ENCODE measurements at places on chromosomes 7 and 10.

- DNase-seq: no peak
Measured at GRCh38 chr10:6080417-6080973, 8.3 kb upstream of the RBM17 start.

GRCh38 chr10:72525277-72525676 is 100.6 kb downstream of the MICU1 start:
- DNase-seq: no peak

GRCh38 chr10:33422471-33423153 is 88.1 kb upstream of the NRP1 start:
- DNase-seq: no peak

DNA sequence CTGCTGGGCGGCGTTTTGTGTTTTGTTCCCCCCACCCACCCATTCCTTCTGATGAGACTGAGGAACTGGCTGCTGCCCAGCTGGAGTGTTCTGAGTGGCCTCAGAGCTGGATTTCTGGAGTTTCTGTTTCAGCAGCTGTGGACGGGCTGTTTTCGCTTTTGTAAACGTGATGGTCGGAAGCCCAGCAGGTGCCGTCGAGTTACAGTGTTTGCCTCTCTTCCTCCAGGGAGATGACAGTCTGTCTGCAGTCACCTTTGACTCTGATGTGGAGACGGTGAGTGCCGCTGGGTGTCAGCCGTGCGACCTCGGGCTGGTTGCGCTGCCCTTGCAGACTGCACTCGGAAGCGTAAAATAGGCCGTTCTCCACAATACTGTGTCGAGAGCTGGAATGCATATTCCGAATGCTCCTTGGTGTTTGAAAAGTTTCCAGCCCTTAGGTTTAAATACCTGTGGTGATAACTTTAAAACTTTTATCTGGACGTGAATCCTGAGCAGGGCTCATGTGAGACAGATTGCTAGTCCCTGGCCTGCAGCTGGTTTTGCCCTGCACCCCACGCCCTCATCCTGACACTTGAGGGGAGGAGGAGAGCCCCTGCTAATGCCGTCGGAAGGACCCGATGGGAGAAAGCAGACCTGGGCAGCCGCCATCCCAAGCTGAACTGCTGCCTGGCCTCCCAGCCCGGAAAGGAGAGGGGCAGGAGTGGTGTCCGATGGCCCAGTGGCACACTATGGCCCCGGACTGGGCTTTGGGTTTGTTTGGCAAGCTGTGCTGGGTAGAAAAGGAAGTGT is 8.3 kb downstream of the IQCE start:
- DNase-seq: no peak

DNA sequence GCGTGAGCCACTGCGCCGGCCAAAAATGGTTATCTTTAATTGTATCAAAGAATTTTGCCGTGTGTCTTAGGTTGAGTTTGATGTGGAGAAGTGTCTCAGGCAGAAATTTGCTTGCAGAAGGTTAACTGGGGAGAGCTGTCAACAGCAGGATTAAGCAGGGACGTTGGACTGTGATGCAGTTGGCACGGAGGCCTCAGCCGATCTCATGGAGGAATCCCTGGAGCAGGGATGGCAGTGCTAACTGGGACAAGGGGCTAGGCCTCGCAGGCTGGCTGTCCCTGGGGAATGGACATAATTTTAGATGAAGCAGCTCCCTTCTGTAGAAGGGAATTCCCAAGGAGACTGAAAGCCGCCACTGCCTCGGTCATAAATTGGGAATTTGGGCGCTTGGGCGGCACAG is 12.3 kb upstream of the KIF5B start:
- DNase-seq: no peak

GRCh38 chr10:129838794-129839193 is 125.3 kb downstream of the EBF3 start:
- no peak for DNase-seq

GRCh38 chr10:62270020-62270419 is 1.4 kb upstream of the RTKN2 start:
- no peak for DNase-seq

GRCh38 chr7:50994753-50995319 is 212.1 kb upstream of the GRB10 start:
- DNase-seq: no peak

GRCh38 chr7:77727527-77727926 is 31.3 kb downstream of the RSBN1L start:
- no peak for DNase-seq

DNA sequence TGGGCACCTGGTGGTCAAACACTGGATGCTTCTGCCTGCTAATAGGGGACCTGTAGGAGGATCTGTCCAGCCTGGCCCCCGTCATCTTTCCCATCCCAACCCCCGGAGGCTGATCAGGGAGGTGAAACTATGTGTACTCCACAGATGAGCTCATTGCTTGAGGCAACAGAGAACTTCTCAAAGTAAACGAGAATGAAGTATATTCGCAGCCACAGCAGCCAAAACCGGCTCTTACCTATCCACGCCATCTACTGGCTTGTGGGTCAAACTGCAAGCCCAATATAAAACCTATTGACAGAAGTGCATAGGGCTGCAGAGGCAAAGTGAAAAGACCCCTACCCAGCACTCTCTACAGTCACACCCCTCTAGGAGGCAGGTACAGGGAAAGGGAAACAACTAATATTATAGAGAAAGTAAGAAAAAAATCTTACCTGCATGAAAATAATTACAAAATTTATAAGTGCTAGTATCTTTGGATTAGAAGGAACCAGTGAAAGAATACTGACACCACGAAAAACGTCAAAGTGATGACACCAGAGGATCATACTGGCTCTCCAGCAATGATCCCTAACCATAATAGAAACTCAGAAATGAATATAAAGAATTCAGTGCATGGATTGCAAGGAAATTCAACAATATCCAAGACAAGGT is 973.5 kb downstream of the ANKRD7 start:
- no peak for DNase-seq

- no peak for DNase-seq
Measured at GRCh38 chr7:154767142-154767541, 235.8 kb downstream of the PAXIP1 start.

DNA sequence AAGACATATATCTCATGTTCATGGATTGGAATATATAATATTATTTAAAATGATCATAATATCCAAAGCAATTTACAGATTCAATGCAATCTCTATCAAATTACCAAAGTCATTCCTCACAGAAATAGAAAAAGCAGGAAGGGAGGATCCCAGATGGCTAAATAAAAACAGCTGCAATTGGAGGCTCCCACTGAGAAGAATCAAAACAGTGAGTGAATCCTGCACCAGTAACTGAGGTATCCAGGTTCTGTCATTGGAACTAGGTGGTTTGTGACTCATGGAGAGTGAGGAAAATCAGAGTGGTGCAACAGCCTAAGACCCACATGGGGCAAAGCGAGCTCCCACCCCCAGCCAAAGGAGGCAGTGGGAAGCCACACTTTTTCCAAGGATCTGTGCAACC is 128.4 kb downstream of the MTERF1 start:
- DNase-seq: no peak

- no peak for DNase-seq
Measured at GRCh38 chr7:2621948-2622640, 9.7 kb upstream of the TTYH3 start.

GRCh38 chr7:148698007-148698396 is 701 bp upstream of the CUL1 start:
- DNase-seq: peak; percentile 48

GRCh38 chr10:43411536-43411935 is 2.5 kb upstream of the HNRNPF start:
- no peak for DNase-seq

DNA sequence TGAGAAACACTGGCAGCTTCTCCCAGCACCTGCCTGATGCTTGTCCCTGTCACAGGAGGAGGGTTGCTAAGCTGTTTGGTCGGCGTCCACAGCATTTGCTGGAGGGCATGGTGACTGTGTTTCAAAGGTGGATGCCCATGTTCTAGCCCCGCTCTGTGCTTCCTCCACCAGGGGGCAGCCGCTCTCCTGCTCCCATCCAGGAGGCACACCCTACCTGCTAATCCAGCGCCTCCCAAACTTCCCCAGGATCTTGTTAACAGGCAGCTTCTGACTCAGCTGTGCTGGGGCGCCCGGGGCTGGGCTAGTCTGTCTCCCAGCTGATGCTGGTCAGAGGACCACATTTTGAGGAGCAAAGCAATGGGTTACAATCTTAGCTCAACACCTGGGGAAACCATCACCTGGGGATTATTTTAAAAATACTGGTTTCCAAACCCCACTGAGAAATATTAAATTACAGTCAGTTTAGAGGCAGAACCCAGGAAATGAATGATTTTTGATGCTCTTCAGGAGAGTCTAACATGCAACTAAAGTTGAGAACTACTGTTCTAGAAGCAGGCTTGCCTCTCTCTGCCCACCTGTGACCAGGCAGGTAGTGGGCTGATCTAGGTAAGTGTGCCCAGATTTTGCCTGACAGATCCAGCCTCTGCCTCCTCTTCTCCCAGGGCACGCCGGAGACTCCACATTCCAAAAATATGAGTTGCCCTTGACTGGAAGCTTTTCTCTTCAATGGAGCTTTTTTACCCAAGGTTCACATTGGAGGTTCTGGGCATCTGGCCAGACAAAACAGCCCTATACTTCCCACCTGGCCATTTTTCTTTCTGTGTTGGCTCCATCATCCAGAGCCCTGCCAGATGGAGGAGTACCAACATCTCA is 92.7 kb upstream of the GPR26 start:
- DNase-seq: peak; percentile 43

DNA sequence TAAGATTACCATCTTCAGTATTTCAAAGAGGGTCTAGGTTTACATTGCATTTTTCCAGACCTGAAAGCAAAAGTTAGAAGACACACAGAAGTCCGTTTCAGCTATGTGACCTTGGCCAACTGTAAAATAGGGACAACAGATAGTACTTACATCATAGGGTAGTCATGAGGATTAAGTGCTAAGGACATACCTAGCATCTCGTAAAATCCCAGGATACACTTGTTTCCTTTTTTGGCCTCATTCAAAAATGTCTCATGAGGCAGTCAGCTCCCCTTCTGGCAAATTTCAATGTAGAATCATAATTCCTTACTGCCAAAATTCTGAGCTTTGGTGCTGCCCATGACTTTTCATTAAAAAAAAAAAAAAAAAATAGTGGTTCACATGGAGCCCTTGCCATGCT is 6.4 kb upstream of the DUSP5 start:
- DNase-seq: no peak

- no peak for DNase-seq
Measured at GRCh38 chr10:112221545-112221944, 38.0 kb upstream of the GPAM start.

DNA sequence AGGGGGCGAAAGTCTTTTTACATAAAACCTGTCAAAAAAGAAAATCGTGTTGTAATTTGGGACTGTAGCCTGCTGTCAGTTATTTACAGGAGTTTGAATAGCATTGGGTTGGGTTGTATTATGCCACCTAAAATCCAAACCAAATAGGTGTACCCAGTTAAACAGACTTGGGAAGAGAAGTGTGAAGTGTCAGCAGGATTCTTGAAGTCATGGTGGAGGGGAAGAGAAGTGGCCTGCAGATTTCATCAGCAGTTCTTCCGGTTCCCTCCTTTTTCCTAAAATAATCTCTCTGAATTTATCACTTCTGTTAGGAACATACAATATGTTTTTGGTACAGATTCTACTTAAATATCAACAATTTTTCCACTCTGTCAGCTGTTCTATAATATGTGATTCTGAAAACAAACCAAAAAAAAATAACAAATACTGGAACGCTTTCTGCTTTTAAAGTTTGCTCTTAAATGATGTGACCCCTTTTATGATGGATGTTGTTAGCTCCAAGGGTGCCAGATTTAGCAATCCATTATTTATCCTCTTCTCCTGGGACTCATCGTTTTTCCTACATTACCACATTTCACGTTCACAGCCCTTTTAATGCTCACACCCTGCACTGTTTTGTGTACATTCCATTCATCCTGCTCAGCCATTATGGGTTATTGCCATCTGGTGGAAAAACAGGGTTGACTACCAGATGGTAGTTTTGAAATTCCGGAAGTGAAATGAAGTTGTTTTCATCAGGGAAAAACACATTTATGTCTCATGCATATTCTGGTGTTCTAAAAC is 18.7 kb upstream of the ARHGAP12 start:
- no peak for DNase-seq

DNA sequence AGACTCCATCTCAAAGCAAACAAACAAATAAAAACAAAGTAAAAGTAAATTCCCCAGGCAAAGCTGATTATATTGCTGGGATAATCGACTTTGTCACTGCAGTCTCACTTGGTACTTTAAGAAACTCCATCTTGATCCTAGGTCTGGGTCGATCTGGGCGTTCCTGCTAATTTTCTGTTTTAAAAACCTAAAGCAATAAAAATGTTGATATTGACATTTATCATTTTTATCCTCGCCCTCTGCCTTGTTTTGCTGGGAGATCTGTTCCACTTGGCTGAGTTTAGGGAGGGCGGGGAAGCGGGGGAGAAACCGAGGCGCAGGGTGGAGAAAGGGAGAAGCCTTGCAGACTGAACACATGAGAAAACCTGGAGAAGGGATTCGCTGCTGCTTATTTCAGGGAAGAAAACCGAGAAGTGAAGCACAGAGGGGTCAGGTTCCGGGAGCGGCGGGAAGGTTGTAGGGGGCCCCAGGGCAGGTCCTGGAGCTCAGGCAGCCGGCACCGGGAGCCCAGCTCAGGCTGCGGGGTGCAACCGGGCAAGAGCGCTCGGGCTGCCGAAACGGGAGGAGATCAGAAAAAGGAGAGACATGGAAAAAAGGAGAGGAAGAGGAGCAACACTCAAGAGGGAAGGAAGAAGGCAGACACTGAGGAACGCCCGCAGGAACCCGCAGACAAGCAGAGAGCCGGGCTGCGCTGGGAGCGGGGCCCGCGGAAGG is 27.3 kb upstream of the KMT2C start:
- DNase-seq: no peak

- DNase-seq: no peak
Measured at GRCh38 chr10:94403380-94404213, 1.3 kb downstream of the TBC1D12 start.

DNA sequence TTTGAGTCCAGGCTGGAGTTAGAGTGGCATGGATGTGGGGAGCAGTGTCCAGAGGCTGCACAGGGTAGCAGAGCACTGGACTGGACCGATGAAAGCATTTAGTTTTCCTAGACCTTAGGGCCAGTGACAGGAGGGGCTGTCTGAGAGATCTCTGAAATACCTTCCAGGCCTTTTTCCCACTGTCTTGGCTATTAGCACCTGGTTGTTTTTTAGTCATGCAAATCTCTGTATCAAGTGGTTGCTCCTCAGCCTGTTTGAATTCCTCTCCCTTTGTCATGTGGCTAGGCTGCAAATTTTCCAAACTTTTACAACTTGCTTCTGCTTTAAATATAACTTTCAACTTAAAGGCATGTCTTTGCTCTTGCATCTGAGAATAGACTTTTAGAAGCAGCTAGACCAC is 504.3 kb upstream of the VSTM2A start:
- no peak for DNase-seq

DNA sequence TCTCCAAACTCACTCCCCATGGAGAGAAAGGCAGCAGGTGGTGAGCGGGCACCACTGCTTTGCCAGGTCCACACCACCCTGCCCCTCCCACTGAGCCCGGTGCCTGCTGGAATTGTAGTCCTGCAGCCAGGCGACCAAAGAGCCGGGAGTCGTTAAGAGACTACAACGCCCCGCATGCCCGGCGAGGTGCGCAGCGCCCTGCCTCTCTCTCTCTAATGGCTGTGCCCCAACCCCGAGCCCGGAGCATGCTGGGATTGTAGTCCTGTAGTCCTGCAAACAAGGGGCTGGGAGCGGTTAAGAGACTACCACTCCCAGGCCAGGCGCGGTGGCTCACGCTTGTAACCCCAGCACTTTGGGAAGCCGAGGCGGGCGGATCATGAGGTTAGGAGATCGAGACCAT is 8.1 kb upstream of the ZNF727 start:
- DNase-seq: no peak

- no peak for DNase-seq
Measured at GRCh38 chr10:33412241-33412640, 77.8 kb upstream of the NRP1 start.

GRCh38 chr7:102875700-102876295 is 37.0 kb upstream of the LRRC17 start:
- peak; percentile 12 for DNase-seq

All from stimulated activated CD4-positive, alpha-beta T cell treated with anti-CD3 and anti-CD28 coated beads, Interleukin-2, amount 100 ng/mL, for 48 hours (primary cell).